HFF-Myc (cell line): ENCODE measurements at places on chromosomes 11 and 22.

- no peak for DNase-seq
Observed at GRCh38 chr11:42407341-42407740, 904.5 kb upstream of the API5 start.

- DNase-seq = no peak
Observed at GRCh38 chr11:48054994-48055291, 74.6 kb downstream of the PTPRJ start.

GRCh38 chr11:86197448-86197847 lies 47.1 kb upstream of the EED start:
- DNase-seq = no peak

DNA sequence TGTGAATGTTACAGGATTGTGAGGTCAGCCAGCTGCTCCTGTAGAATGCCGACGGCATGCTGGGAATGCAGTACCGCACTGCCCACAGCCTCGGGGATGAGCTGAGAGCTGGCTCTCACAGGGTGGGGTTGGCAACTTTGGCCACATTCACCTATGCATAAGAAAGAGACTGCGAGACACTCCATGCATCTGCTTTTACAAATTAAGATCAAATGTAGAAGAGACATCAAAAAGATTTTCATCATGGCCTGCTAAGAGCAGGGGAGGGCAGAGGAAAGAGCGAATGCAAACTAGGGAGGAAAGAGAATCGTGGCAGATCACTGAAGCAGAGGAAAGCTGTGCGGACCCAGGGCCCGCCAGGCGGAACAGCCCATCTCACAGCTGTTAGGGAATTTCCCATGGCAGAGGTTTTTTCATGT lies 49.8 kb upstream of the SPATA19 start:
- no peak for DNase-seq

DNA sequence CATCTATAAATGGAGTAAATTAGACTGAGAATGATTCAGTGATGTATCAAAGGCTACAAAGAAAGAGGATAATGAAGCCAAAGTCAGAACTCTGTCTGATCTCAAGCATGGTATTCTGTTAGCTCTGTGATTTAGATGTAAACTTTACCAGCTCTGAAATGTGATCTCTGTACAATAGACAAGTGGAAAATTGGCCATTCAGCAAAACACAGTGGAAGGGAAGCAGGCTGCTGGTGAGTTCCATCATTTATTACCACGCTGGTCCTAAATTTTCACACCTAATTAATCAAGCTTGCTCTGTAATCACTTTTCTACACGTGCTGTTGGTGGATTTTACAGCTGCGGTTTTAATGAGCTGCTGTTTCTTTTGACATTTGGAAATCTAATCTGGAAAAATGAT lies 145.1 kb upstream of the OPCML start:
- no peak for DNase-seq

- no peak for DNase-seq
Observed at GRCh38 chr22:40190501-40190900, 12.8 kb downstream of the TNRC6B start.

- no peak for DNase-seq
Observed at GRCh38 chr11:105774899-105775298, 165.0 kb downstream of the GRIA4 start.

GRCh38 chr11:1982873-1983600 lies 14.6 kb downstream of the H19 start:
- DNase-seq = no peak

DNA sequence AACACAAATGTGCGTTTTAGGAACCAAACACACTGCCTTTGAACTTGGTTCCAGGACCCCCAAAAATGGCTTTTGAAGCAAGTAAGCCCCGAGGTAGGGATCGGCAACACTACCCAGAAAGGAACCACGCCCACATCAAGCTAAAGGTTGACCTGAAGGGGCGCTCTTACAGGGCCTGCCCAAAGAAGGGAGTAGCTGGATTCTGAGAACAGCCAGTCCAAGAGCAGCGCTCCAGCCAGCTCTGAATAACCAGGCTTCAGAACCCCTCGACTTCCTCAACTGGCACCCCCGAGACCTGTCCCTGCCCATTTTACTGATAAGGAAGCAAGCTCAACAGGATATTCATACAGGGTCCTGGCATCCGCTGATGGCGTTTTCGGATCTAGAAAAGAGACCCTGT lies 18.9 kb upstream of the MOB2 start:
- no peak for DNase-seq

DNA sequence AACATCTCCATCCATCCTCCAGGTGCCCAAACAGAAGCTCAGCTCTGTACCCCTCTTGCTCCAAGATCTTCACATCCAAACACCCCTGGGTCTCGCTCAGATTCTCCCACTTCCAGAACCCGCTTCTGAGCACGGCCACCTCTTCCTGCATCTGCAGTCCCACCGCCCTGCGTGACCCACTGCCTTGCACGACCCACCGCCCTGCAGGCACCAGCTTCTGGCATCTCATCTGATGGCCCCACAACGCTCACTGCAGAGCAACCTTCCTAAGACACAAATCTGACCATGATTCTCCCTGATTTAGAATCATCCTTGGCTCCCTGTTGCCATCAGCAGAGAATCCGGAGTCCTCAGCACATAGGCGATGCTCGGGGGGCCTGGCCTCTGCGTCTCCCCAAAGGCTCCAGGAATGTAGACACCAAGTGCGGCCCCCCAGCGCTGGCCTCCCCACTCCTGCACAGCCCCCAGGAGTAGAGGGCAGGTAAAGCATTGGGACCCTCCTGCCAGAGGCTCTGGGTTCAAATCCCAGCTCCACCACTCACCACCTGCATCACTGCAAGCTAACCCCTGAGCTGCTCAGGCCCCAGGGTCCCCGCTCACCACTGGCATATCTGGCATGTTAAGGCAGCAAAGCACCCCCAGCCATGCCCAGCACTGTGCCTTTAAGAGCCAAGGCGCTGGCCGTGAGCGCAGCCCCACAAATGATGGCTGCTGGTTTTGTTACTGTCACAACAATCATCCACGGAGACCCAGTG lies 459.3 kb downstream of the BRD1 start:
- no peak for DNase-seq

DNA sequence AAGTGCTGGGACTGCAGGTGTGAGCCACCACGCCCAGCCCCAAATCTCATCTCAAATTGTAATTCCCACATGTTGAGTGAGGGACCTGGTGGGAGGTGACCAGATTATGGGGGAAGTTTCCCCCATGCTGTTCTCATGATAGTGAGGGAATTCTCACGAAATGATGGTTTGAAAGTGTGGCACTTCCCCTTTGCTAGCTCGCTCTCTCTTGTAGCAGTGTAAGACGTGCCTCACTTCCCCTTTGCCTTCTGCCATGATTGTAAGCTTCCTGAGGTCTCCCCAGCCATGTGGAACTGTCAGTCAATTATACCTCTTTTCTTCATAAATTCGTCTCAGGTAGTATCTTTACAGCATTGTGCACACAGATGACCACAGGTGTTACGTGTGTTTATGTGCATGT lies 357.8 kb downstream of the CADM1 start:
- no peak for DNase-seq

DNA sequence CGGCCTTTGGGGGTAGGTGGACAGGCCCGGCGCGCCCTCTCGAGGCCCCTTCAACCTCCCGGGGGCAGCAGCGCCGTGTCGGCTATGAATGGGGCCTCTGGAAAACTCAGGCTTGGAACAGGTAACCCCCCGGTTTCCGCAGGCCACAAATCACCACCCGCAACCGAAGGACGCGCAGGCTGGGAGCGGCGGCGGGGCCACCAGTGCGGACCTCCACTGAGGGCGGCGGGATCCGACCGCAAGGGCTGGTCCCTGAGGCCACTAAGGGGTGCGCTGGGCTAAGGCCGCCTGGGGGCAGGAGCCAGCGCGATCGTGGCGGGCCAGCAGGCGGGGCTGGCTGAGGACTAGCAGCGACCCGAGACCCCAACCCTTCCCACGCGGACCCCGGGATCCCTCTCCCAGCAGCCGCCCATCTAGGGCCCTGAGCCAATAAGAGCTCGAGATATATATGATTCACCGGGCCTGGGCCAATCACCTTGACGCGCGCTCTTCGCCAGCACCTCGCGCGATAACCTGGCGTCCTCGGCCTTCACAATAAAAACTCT lies 609 bp upstream of the ATF4 start:
- DNase-seq = peak; percentile 97

- DNase-seq = no peak
Observed at GRCh38 chr11:73521621-73522020, 76.3 kb downstream of the FAM168A start.

DNA sequence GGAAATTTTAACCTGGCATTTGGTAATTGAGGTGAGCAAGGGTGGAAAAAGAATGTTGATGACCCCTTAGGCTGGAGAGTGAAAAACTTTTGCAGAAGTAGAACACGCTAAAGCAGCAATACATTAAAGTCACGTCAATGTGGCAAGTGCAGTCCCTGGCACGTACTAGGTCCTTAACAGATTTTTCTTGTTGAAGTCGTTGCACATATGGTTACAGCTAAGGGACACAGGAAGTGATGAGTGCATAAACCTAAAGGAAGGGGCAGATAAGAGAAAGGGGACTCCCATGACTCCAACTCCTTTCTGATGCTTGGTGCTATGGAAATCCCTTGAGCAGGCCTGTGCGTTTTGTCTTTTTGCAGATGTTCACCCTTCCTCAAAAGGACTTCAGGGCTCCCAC lies 1.2 kb downstream of the ACCS start:
- no peak for DNase-seq

DNA sequence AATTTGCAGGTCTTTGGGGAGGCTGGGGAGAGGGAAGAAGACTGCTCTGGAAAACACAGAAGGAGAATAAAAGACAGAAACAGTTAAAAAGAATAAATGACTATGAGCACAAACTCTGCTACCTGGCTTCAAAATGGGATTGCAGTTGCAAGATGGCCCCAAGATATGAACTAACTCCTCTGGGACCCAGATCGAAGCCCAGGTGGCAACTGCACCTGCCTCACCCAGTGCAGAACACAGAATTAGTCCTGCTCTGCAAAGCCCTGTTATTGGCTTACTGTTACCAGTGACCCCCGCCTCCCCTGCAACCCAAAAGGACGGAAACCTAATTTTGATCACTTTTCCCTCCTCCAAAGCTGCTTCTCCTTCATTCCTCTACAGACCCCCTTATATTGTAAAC lies 35.9 kb upstream of the POU2AF1 start:
- DNase-seq = no peak

- no peak for DNase-seq
Observed at GRCh38 chr11:21262992-21263391, 593.6 kb downstream of the NELL1 start.

DNA sequence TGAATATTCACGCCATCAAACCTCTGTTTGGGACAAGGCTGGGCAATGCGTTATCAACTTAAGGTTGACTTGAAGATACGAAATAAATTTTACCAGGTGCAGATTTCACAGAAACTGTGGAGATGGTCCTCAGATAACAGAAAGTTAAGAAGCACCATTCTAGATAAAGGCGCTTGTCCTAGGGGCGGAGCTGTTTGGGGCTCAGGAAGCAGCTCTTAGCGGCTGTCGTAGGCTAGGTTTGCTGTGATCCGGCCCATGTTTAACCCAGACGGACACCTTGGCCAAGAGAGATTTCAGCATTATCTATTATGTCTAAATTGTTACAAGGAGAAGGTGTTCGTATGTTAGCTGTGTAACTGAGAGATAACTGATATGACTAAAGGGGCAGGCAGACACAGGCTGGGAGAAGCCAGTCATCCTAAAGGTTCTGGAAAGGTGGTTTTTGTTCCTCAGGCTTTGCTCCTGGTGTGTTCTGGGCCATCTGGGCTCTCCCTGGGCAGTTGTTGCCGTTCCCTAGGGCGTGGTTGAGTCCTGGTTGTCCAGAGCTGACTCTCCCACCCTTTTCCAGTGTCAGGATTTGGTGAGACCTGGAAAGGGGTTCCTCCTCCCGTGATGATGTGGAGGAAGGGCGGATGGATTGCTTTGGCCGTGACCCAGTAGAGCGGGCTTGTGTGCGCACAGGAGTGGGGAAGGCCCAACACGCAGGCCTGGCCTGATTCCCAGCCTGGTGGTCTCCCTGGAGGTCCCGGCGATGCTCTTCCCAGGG lies 25.8 kb downstream of the TPCN2 start:
- no peak for DNase-seq

- no peak for DNase-seq
Observed at GRCh38 chr22:22800716-22801115, 86.9 kb upstream of the IGLL5 start.

GRCh38 chr11:62413060-62413696 lies 5.7 kb upstream of the SCGB1A1 start:
- no peak for DNase-seq

DNA sequence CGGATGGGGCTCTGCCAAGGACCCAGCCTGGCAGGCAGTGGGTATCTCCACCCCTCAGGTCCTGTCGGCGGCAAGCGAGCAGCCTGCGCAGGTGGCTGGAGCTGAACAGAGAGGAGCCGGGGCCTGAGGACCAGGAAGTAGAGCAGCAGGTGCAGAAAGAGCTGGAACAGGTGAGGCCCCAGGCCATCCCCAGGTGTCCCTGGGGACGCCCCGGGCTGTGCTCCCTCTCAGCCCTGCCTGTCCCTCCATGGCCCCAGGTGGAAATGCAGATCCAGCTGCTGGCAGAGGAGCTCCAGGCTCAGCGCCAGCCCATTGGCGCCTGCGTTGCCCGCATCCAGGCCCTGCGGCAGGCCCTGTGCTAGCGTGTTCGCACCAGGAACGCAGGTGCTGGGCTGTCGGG lies 44.0 kb downstream of the PISD start:
- DNase-seq = no peak
